ENCODE measurements at places on chromosomes 7 and 10.

- DNase-seq: no peak
Measured at GRCh38 chr10:73956476-73957359, 41.2 kb upstream of the VCL start.

DNA sequence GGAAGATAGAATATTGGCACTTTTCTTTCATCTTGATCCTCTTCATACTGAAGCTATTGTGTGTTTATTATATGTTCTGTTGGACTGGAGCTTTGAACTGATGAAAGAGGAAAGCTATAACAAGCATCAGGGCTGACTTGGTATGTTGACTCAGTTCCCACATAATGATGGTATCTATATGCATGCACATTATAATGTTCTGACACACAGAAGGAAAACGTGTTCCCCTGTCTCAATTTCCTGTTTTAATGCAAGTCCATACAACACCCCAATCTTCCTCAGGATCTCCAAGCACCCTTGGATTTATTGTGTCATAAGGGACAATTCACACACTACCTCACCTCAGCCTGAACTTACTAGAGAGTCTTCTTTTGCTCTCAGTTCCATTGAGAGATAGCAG is 8.3 kb upstream of the WASL start:
- no peak for DNase-seq

- no peak for DNase-seq
Measured at GRCh38 chr10:71525721-71526120, 129.0 kb downstream of the CDH23 start.

DNA sequence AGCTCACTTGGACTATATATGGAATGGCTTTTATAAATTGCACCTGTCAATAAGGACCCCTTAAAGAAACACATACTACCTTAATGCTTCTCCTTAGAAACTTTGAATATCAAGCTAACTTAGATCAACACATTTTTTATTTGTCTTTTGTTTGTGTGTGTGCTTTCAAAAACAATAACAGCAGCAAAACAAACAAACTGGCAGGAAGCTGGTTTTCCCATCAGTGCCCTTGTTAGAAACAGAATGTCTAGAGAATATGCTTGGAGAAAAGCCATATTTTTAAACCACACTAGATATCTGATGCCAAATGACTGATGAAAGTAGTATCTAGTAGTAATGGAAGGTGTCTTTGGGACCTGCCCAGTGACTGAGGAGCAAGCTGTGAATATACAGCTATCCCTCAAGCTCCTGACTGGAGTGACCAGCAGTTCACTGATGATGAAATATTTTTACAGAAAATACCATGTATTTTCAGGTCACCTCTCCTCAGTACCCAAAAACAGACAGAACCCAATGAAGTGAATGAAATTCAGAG is 1.0 kb downstream of the PDE1C start:
- no peak for DNase-seq

DNA sequence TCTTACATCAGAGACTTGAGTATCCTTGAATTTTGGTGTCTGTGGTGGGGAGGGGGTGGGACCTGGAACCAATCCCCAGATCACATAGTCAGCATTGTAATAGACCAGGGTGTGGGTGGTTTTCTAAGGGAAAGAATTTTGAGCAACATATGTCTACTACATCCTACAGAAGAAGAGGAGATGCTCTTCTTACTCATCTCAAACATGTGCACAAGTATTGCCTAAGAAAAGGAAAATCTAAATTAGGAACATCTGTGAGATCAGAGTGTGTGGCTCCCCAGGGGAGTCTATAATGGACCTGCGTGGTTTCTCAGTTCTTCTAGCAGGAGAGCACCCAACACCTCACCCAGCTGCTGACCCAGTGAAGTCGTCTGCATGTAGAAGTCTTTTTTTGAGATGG is 148.8 kb downstream of the CCDC3 start:
- no peak for DNase-seq

- DNase-seq: no peak
Measured at GRCh38 chr10:1401071-1401965, 336.0 kb downstream of the ADARB2 start.

DNA sequence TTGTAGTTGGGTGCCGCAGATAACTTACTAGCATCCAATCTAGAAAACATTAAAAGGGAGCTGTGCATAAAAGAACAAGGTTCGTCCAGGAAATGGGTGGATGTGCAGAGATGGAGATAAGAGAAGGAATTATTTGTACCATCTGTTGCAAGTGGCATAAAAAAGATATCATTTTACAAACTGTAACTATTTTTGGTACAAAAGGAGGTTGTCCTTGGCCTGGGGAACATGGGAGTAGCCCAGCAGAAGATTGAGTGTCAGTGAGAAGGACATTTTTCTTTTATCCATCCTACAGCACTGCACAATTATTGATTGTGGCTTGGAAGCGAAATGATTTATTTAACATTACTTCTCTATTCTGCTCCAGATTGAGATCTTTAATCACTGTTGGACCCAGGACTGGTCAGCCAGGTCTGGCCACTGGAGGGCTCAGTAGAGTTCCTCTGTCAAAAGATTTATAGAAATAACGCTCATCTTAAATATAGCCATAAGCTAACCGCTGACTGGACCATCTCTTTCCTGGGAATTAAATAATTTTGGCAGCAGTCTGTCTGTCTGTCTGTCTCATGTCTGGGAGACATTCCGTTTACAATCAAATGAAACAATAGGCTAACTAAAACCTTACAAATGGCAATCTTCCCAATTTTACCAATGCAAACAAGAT is 254.1 kb downstream of the KIAA1217 start:
- no peak for DNase-seq

- DNase-seq: no peak
Measured at GRCh38 chr7:141158561-141158960, 84.7 kb downstream of the TMEM178B start.

DNA sequence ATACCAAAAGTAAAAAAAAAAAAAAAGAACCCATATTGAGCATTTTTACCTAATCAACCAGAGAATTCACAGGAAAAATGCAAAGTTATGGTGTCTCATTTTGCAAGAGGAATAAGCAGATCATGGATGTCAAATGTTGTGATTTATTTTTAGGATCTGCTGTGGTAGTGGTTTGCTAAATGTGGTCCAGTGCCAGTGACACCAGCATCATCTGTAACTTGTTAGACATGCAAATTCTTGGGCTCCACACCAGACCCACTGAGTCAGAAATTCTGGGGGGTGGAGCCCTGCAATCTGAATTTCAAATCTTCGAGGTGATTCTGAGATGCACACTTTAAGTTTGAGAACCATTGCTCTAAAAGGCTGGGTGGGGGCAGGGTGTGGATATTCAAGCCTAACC is 30.1 kb upstream of the ZEB1 start:
- no peak for DNase-seq

DNA sequence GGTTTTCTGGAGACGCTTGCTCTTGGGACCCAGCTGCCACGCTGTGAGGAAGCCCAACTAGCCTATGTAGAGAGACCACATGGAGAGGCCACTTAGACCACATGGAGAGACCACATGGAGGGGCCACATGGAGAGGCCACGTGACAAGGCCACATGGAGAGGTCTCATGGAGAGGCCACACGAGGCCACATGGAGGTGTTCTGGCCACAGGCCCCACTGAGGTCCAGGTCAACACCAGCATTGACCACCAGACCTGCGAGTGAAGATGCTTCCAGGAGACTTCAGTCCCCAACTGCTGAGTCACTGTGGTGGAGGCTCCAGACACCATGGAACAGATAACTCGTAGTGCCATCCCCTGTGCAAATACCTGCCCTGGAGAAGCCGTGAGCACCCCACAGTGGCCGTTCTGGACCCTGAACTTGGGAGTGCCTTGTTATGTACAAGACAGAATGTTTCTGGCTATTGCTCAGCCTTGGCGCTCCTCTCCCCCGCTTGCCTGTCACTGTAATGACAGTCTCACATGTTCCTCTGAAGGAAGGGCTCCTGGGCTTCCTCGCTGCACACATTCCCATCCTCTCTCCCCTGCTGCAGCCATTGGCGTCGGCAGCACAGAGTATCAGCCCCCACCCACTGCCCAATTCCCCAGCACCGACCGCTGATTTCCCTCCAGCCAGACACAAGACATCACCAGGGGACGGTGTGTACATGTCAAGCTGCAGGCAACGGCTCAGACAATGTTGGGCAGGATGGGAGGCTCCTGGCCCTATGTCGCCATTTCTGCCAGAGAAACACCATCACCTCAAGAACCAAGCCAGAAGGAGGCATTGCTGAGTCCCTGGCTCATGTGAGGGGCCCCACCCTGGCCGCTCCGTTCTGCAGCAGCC is 49.0 kb upstream of the TNRC18 start:
- DNase-seq: no peak

DNA sequence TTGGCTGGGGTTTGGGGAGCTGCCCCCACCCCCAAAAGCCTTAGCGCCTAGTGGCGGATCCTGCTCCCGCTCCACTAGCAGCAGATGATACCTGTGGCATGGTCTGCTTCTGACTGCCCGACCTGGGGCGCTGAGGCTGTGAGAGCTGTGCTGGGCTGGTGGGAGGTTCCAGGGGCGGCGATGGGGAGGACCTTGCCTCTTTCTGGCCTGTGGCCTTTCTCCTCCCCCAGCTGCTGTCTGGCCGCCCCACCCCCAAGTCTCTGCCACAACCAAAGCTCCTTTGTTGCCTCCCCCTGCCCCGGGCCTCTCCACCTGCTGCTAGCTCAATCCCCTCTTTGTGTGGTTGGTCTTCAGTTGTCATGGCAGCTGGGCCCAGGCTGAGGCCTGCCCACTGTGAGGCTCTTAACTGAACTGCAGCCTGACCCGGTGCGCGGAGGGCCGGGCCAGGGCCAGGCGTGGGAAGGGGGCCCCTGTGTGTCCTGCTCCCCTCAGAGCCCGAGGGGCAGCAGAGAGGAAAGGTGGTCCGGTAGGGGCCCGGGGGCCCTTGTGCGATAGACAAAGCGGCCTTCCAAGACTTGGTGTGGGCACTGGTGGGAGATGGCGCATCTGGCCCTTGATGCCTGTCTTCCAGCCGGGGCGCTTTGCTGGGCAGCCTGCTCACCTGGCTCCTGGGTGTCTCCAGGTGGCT is 4.7 kb downstream of the ZNF775 start:
- no peak for DNase-seq

- no peak for DNase-seq
Measured at GRCh38 chr10:22823109-22823508, 104.7 kb upstream of the ARMC3 start.

DNA sequence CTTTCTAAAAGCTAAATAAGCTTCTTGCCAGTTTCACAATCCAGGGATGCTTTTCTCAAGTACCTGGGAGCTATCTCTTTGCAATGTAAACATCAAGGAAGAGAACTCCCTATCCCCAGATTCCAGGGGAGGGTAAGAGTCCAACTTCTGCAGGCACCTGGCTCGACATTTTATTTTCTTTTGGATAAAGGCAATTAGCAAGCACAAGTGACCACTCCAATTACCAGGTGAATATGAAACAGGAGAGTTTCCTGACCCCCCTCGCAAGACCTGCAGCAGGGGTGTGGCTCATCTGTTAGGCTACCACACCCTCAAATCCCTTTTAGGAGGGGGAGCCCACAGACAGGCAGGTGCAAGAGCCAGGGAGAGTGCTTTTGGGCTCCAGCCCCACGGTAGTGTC is 28.6 kb upstream of the LANCL2 start:
- no peak for DNase-seq

GRCh38 chr7:33674804-33675411 is 230.4 kb upstream of the BMPER start:
- no peak for DNase-seq

- DNase-seq: no peak
Measured at GRCh38 chr10:5583525-5584175, 58.9 kb downstream of the CALML3 start.

DNA sequence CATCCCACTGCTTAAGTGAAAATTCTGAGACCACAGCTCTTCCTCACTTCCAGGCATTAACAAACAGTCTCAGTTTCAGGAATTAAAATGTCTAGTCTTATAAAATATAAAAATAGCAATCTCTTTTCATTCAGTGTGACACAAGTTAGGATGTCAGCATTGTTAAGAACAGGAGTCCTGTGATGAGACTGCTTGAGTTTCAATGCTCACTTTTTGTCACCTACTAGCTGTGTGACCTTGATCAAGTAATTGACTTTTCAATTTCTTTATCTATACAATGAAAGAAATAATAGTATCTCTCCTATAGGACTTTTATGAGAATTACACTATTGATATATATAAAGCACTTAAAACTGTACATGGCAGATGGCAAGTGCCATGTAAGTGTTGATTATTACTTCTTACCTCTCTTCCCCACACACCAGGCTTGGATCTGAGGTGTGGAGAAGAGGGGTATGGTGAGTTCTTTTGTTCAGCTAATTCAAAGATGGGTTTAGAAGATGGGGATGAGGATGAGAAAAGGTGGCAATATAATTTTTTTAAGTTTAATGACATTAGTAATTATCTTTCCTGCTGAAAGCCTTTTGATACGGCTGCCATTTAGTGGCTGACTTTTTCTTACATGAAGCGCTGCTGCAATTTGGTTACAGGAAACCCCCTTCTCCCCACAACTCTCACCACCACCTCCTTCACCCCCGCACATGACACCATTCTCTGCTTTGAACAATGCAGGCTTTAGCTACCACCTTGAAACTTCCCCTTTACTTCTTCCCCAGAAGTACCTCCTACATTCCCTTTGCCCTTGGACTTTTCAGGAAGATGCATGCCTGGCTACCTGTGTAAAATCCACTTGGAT is 20.8 kb upstream of the HYAL4 start:
- DNase-seq: no peak

DNA sequence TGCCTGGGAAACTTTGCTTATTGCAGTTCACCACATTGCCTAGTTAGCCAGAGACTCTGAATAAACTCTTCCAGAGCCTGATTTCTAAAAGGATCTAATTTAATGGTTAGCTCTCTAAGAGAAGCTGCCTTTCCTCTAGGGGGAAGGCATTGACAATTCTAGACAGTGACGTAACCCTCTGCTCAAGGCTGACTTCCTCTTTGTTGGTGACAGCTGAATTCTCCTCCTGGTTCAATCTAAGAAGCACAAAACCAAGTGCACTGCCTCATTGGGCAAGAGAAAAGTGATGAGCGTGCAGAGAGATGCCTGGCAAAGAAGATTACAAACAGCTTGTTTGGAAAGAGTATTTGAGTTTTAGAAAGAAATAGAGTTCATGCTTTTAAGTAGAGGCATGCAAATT is 102.7 kb downstream of the MACC1 start:
- DNase-seq: no peak

DNA sequence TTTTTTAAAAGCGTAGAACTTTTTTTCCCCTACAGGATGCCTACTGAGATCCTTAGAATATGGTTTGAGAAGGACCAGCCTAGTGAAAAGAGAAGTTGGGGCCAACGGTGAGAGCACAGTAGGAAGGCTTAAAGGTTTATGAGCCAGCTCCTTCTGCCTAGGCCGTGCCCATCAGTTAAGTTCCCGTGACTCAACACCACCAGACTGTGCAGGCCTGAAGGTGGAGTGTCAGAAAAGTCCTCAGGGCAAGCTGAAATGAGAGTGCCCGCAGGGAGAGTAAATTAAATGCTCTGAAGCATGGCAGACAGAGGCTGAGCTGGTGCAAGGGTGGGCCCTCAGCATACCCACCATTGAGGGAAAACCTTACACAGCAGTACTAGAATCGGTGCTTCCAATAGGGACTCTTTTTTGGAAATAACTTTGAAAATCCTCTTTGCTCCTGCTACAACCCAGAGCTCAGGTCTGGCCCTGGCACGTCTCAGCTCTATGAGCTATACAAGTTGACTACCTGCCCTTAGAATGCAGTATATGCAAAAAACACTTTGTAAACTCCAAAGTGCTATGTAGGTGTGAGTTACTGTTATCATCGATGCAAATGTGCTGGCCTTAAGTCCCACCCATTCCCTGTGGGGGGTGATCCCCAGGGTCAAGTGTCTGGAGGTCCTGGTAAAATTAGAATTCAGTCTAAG is 15.2 kb upstream of the C10orf67 start:
- no peak for DNase-seq
